ENCODE measurements at places on chromosomes 3 and 15.

- no peak for DNase-seq
Observed at GRCh38 chr15:55942332-55942731, 51.1 kb downstream of the NEDD4 start.

DNA sequence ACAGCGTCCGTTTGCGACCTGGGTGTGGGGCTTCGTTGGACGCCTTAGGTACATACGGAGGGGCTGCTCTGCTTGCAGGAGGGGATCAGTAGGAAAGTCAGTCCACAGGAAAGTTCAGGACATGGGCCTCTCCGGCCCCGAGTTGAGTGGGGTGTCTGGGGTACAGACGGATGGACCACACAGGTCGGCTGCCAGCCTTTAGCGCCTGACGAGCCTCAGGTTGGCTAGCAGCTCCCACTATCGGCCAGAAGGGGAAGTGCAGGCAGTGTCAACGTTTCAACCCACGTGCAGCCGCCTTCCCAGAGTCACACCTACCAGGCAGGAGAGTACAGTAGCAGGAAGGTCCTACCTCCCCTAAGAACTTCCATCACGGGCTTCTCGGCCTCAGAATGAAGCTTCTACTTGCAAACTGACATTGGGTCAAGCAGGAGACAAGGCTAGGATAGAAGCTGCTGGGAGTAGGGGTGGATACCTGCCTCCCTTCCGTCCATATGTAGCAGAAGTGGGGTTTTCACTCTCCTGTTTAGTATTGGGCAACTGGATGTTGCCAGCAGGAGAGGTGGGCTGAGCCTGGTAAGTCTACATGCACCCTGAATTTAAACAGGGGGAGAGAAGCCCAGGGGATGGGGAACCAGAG lies 1.8 kb upstream of the SCN5A start:
- DNase-seq: no peak

DNA sequence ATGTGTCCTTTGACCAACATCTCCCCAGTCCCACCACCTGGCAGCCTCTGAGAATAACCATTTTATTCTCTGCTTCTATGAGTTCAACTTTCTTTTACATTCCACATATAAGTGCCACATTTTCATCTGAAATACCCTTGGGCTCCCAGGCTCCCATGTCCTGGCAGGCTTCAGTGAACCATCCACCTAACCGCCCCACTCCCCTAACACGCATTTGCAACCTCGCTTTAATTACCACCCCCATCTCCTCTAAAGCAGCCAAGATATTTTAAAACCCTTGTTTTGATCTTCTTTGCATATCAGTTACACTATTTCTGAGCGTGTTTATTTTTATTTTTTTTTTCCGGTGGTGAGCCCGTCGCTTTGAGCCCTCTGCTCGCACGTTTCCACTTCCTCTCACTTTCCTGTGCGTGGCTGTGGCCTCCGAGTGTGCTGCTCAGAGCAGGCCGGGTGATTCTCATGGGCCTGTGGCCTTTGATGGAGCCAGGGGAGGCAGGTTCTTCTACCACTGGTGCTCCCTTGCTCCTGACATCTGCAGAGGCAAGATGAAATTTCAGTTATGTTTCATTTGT lies 195.4 kb upstream of the LPP start:
- DNase-seq: no peak

DNA sequence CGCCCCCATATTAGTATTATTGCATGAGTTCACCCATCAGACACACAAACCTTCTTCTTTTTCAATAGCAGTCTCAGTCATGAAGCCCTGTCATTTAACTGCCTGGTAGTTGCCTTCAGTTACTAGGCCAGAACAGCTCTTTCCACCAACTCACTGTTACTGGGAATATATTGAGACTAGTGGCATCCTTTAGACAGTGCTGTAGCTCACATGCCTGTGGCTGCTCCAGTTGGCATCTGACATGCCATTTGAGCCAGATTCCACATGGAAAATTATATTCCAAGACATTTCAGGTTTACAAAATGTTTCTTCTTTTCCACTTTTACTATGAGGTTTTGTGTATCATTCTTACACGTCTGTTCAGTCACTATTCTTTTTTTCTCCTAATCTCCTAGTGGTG lies 146.1 kb downstream of the GHSR start:
- no peak for DNase-seq

DNA sequence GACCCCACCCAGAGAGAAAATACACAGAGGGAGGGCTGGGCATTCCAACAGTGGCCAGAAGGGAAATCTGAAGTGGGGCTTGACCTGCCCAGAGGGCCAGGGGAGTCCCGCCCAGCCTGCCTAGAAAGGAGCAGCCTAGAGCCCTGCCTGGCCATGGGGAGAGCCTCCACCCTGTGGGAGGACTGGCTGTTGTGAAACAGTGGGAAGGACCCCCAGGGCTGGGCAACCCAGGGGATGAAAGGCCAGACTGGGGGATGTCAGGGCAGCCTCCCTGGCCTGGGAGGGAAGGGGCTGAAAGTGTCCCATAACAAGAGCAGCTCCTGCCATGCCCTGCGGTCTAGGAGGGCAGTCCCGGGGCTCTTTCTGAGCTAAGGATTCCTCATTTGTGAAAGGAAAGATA lies 69.0 kb downstream of the SLC12A8 start:
- no peak for DNase-seq

- no peak for DNase-seq
Observed at GRCh38 chr3:188476935-188477334, 323.0 kb downstream of the LPP start.

- no peak for DNase-seq
Observed at GRCh38 chr3:16262174-16262573, 2.6 kb downstream of the DPH3 start.

DNA sequence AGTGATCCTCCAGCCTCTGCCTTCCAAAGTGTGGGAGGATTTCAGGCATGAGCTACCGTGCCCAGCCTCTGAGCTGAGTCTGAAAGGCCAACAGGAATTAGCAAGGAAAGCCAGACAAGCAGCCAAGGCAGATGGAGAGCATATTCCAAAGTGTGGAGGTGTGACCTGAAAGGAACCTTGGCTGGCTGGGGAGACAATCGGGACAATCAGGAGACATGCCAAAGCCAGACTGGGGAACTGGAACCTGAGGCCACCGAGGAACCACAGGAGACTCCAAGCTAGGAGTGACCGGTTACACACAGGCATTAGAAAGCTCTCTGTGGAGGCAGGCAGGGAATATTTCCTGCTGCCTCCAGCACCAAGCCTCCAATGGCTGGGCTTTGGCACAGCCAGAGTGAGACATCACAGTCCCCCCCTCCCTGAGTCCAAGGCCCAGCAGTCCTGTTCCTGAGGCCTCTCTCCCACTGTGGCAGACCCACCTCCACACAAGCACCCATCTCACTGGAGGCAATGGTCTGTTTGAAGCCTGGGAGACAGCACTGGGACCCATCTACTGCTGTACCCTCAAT lies 4.5 kb upstream of the C15orf39 start:
- no peak for DNase-seq

All from substantia nigra (tissue), 51 donors.